CD4-positive, alpha-beta T cell treated with Interleukin-4 for 1 hour (primary cell): ENCODE measurements at places on chromosomes 4 and X.

- no peak for DNase-seq
Observed at GRCh38 chr4:45350438-45350837, 624.1 kb upstream of the GNPDA2 start.

- DNase-seq = no peak
Observed at GRCh38 chr4:8291701-8292477, 22.3 kb downstream of the HTRA3 start.

DNA sequence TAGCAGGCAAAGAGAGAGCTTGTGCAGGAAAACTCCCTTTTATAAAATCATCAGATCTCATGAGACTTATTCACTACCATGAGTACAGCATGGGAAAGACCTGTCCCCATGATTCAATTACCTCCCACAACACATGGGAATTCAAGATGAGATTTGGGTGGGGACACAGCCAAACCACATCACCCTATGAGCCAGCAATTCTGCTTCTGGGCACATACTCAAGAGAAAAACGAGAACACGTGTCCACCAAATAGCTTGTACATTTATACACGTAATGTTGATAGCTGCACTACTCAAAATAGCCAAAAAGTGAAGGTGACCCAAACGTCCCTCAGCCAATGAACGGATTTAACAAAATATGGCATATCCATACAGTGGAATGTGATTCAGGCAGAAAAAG lies 94.5 kb upstream of the DHRSX start:
- no peak for DNase-seq

- DNase-seq = no peak
Observed at GRCh38 chr4:111837761-111838160, 307.5 kb upstream of the FAM241A start.

- peak; percentile 22 for DNase-seq
Observed at GRCh38 chr4:83644677-83645659, 109.1 kb downstream of the GPAT3 start.

GRCh38 chr4:39020130-39020529 lies 12.1 kb downstream of the TMEM156 start:
- no peak for DNase-seq

GRCh38 chrX:45200741-45201234 lies at the start of gene DIPK2B:
Gene DIPK2B (minus strand): TSS chrX:45200876. CDS start chrX:45200826, 50 bp downstream.
- no peak for DNase-seq

- no peak for DNase-seq
Observed at GRCh38 chr4:109486007-109486406, 52.4 kb downstream of the SEC24B start.

DNA sequence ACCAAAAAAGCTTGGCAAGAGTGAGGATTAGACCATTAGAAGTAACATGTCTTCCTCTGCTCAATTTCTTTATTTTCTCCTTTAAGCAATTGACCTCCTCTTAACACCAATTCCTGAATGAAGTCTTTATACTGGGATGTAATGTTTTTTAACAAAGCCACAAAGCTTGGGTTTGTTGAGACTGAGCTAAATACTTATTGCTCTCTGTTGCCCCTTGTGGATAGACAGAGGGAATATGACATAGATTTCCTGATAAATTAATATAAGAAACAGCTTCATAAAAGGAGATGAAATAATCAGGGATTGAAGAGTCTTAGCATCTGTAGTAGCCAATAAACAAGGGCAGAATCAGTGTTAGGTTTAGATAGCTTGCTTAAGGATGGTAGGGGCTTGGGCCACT lies 57.6 kb downstream of the CCDC160 start:
- DNase-seq = no peak

DNA sequence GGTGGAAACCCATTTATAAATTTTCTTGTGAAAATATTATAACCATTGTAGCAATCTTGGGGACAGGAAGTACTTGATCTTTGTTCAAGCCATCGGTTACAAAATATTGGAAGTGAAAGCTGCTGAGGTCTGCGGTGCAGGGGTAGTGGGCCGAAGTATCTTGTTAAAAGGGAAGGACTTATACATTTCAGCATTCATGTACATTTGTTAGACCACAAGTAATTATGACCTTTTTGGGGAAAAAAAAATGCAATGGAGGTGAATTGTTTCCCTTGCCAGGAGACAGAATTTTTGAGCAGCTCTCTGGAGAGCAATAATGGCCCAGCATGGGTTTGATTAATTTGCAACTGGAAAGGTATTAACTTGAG lies 121.3 kb downstream of the EGF start:
- peak; percentile 27 for DNase-seq

GRCh38 chr4:20486433-20486832 lies 213.8 kb upstream of the PACRGL start:
- DNase-seq = no peak

DNA sequence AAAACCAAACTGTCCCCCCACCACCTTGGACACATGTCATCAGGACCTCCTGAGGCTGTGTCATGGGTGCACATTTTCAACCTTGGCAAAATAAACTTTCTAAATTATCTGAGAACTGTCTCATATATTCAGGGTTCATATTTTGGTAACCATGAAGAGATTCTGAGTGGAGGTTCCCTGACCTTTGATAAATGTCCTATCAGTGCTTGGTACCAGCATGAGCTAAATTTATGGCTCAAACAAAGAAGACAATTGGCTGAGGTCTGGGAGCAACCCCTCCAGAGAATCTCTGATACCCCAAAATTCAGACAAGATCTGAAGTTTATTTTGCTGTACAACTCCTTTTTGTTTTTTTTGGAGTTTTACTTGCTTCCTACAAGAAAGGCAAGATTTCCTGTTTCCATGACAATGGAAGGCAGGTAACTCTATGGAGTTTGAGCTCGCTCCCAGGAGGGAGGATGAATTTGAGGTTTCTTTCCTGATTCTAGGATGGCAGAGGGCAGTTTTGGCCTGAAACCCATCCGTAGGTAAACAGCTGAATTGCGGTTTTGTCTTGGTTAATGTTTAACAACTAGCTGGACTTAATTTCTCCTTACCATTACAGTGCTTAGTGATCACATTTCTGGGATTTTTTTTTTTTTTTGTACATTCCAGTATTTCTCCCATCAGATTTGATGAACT lies 14.5 kb downstream of the UGT2B15 start:
- no peak for DNase-seq

- DNase-seq = no peak
Observed at GRCh38 chr4:111323496-111323895, 700.6 kb upstream of the PITX2 start.

GRCh38 chrX:128961290-128961689 lies 562.0 kb downstream of the SMARCA1 start:
- DNase-seq = no peak

- no peak for DNase-seq
Observed at GRCh38 chrX:110795645-110796406, at the start of gene CHRDL1. Gene CHRDL1 (minus strand): TSS chrX:110795817. CDS start chrX:110792181, 3,636 bp downstream.

DNA sequence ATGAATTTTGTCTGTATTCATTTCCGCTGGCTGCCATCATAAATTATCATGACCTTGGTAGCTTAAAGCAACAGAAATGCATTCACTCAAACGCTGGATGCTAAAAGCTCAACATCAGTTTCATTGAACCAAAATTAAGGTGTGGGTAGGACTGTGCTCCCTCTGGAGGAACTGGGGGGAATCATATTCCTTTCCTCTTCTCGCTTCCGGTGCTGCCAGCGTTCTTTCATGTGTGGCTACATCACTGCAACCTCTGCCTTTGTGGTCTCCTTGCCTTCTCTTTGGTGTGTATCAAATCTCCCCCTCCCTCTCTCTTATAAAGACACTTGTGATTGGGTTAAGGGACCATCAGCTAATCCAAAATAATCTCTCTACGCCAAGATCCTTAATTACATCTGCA lies 39.5 kb downstream of the NEIL3 start:
- no peak for DNase-seq

DNA sequence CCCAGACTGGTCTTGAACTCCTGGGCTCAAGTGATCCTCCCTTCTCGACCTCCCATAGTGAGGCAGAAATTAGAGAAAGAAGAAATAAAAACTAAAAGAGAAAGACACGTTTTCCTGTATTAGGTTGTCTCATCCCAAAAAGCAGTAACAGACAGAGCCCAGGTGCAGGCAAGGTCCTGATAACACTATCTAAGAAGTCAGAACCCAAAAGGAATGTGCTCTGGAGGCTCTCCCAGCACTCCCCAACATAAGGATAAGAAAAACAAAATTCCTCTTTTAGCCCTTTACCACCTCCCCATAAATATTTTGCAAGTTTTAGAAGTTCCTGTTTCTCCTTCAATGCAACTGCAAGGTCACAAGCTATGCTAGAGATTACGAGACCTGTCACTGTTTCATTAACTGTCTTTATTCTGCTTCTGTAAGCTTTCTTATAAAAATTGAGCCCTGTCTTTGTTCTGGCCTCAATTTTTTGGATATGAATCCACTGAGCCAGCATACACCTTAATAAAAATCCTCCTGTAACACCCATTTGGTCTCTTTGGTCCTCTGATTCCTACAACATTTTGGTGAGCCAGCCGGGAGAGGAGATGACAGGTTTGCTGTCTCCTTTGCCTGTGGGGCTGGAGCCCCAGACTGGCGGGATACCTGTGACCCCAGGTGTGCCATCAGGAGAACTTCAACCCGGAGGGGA lies 25.9 kb downstream of the LIAS start:
- no peak for DNase-seq

DNA sequence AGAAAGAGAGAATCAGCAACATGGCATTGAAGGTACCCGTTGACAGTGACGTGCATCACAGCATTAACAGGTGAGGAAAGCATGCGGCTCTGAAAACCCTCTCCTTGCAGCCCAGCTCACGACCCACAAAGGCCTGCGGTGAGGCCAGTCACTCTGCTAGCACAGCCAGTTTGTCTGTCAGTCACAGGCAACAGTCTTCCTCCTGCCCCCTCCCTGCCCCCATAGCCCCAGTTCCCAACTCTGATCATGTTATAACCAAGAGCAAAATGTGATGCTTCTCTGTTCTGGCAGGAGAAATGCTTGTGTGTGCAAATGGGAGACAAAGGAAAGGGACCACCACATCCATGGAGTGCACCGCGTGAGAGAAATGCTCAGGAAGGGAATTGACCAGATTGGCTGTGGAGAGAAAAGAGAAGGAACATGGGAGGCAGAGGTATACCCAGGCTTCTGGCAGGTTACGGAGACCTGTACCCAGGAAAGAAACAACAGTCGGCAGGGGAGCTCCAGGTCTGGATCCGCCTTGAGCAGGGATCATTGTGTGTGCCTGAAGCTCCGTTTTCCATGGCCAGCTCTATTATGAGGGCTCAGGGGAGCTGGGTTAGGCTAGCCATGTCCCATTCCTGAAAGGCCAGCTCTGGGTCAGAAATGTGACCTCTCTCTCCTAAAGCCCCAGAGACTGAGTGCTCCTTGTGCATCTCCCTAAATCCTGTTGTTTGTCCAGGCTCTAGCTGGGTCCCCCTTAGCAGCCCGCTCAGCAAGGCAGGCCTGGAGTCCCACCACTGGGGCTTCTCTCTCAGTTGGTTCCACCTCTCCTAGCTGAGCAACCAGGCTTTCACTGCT lies 139.7 kb upstream of the MAMLD1 start:
- DNase-seq = no peak

DNA sequence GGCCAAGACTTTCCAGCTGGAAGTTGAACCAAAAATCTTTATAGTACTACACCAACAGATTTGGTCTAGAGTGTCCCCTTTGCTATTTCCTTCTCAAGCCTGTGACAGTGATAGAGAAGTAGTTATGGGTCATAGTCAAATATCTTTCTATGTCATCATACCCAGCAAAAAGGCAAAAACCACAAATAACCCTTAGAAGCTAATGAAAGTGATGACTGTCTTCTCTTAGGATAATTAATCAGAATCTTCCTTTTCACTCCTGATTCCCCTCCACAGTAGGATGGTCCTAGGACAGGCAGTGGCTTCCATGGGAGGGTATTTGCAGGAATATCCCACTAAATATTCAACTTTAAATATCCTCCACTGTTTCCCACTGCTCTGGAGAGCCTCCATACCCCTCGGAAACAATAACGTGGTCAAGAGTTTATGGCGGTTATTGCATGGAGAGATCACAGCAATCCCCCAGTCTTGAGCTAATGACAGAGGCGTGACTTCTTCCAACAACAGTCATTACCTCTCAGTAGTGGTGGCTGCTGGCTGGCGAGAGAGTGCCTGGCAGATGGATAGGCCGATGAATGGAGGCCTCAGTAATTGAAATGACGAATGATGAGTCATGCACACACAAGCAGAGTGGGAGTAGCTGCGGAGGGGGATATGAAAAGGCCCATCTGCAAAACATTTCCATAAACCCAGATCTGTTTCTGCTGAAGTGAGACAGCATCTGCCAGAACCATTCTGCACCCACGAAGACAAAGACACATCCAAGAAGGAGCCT lies 154.9 kb downstream of the STK32B start:
- no peak for DNase-seq

DNA sequence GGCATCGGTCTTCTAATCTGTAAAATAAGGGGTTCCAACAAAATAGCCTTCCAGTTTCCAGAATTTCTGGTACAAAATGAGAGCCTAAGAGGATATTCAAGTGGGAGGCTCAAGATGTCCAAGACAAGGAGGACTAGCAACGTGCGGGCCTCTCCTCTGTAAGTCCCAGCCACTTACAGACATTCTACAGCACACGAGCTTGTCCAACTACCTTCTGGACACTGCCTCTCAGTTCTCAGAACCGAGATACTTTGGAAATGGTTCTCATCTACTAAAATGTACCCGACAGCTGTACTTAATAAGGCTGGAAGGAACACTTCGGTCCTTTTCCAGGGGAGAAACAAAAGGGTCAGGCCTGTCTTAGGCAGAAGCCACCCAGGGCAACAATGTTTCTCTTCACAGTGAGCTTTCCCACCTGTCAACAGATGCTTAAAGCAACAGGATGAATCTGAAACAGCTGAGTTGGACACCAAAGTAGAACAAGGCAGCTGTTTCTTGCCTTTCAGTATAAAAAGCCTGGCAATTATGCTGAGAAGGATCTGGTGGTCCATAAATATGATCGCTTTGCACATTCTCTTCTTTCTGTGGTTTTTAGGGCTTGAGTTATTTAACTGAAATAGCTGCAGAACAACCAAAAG lies 127.0 kb downstream of the HS6ST2 start:
- no peak for DNase-seq

- no peak for DNase-seq
Observed at GRCh38 chr4:141638230-141638629, 1.8 kb downstream of the IL15 start.

GRCh38 chrX:40933132-40933705 lies 152.0 kb upstream of the USP9X start:
- peak; percentile 42 for DNase-seq

DNA sequence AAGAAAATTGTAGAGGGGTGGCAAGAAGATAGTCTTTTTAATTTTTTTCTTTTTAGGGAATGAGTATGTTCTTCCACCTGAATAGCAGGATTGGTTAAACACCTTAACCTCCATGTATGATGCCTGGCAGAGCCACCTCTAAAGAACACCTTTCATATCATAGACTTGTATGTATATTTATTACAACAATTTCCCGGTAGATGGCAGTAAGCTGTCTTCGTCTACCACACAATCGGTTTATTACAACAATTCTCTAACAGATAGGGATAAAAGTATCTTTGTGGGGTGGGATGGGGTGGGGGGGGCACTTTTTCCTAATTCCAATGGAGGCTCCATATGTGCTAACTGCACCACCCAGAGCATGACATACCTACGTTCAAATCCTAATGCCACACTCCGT lies 255.5 kb downstream of the LDB2 start:
- no peak for DNase-seq
